ENCODE measurements at places on chromosomes 4 and X. TPM values are rescaled to one million over a fixed set of nuclear protein-coding genes. Genes with fewer than 3 reads are reported as not detected.

RBMX2 gene
- polyA plus RNA-seq: 24.4 TPM

RELL1 gene
- 7.4 TPM for polyA plus RNA-seq

CACNA1F gene
- 0.32 TPM for polyA plus RNA-seq

CLDN22 gene
- polyA plus RNA-seq: 0.08 TPM

TCP11X2 gene
- not detected for polyA plus RNA-seq

UCHL1 gene
- polyA plus RNA-seq: 116 TPM

Measured in ovary (tissue), 10 donors.